ENCODE measurements at places on chromosomes 3 and 15.

DNA sequence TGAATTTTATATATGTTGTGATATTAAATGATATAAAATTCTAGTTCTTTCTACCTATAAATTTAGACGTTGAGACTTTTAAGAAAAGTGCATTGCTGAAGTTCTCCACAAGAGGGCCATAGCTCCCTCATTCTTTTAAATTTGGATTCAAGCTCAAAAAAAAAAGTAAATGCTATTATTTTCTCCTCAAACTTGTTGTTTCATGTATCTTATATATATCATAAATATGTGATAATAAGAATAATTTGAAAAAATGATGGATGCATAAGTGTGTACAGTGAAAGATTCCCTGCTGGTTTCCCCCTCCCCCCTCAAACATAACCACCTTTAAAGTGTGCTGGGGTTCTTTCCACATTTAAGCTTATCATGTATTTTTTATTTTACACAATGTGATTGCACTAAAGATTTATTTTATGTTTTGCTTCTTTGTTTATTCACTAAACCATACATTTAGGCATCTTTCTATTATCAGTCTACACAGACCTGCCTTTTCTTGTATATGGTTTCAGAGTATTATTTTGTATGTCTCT, 769.4 kb upstream of the GOLIM4 start:
- DNase-seq: no peak

DNA sequence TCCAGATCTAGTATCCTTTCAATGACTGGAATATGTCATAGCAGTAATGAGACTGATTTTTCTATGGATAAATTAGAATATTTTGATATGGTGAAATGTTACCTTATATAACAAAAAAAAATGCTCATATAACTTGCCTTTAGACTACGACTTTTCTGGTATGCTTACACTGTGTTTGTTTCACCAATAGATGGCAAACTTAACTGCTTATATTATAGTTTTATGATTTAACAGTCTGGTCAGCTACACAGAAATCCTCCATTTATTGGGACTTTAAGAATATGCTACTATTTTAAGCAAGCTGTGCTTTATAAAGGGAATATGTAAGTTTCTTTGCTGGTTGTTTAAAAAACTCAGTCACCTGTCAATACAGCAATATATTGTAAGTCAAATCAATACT, 205.6 kb downstream of the VGLL3 start:
- no peak for DNase-seq

DNA sequence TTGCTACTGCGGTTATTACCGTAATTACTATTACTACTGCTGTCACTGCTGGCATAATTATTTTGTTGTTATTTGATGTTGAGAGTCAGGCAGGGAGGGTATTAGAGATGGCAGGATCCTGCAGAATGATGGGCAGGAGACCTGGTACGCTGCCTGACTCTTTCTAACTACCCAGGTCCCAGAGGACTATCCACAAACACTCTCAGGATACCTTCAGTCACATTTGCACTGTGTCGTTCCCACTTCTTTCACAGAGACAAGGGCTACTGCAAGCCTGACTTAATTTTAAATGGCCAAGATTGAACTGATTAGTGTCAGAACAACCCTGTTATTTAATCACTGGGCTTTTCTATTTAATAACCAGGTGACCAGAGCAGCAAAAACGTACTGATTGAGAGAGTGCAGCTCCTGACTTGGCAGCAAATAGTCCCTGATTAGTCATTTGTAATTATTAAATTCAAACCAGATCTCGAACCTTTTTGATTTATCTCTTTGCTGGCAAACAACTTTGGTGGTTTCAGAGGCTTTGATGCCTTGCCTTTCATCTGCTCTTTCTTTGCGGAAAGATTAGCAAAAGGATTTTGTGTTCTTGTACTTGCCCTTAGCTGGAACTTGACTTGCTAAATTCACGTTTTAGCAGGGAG, 88.8 kb upstream of the ARHGEF3 start:
- DNase-seq: no peak

- DNase-seq: no peak
Measured at GRCh38 chr15:35958021-35958420, 412.1 kb upstream of the DPH6 start.

DNA sequence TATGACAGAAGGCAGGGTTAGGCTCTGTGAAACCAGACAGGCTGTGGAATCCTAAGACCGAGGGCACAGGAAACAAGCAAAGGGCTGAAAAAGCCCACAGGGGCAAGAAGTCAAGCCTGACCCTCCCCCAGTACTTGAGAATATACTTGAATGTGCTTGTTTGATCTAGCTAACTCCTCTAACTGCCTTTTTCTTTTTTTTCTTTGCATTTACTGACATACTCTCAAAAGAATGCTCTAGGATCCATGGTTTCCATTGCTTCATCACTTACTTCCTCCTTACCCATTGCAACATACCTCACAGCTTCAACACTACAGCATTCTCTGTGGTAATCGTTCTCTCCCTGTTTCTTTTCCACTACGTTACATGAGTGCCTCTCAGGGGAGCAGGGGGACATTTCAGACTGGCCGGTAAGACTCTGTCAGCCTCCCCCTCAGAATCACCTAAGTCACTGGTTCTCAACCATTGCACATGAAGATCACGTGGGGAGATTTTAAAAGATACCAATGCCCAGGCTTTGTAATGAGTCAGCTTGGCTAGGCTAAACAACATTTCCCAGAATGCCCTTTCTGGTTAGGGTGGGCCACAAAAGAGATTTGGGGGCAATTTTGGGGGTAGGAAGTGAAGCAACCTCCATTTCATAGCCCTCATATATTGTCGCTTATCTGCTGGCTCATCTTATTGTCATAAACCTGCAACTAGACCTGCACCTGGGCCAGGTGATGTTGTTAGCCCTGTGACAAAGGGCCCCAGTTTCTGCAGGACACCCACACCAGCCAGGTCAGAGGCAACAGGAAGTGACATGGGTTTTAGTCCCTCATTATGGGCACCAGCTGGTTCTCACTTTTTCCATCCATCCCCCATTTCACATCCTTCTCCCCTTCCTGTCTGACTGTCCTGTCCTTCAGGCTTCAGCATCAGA, 24.6 kb upstream of the RSL24D1 start:
- no peak for DNase-seq

DNA sequence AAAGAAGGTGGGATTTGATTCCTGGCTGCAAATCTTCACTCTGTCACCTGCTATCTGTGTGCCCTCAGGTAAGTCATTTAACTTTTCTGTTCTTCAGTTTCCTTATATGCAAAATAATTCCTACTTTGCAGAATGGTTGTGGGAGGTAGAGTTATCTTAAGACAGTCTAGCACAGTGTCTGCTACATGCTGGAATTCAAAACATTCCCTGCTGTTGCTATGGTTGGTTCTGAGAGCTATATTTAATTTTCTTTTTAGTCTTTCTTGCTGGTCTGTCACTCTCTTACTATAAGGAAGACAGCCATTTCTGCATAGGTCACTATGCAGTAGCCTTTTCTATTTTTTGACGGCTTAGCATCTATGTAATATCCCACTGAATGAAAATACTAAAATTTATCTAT, 4.0 kb upstream of the ADPGK start:
- DNase-seq: no peak

DNA sequence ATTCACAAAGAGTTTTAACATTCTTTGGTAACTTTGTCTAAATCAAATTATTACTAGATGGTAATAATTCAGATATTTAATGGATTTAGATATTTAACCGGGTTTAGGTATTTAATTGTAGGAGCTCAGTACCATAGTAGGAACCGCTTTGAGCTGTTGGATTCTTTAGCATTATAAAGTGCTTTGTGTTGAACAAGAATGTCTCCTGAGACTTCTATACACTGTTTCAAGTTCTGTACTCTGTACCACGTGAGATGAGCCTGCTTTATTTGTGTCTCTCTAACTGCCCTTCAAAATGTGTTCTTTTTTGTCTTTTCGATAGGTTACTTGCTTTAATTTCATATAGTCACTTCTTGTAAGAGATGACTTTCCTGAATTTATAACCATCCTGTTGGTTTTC, 36.0 kb downstream of the ZFAND6 start:
- DNase-seq: no peak

DNA sequence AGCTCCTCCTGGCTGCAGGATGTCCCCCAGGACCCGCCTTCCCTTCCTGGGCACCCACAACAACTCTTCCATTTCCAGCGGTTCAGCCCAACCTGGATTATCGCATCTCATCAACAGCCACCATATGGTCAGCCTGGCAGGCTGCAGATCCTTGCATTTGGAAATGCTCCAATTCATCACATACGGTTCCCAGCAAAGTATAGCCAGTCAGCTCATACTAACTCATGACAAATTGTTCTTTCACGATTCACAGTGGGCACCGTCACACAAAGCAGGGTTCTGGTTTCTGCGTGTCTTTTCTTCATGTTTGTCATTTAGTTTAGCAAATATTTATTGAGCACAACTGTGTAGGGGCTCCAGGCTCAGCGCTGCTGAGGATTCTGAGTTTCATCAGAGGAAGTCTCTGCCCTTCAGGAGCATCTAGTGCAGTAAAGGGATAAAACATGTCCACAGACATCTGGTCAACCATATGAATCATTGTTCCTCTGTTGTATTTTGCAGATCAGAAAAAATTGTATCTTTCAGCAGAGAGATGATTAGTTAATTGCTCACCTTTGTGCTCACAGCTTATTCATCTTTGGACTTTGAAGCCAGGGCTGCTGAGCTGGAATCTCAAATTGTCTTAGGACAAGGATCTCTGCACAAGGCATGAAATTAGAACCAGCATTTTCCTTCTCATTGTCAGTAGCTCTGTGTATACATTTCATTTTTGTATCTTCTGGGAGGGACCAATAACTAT, 125.1 kb downstream of the GABRG3 start:
- no peak for DNase-seq

DNA sequence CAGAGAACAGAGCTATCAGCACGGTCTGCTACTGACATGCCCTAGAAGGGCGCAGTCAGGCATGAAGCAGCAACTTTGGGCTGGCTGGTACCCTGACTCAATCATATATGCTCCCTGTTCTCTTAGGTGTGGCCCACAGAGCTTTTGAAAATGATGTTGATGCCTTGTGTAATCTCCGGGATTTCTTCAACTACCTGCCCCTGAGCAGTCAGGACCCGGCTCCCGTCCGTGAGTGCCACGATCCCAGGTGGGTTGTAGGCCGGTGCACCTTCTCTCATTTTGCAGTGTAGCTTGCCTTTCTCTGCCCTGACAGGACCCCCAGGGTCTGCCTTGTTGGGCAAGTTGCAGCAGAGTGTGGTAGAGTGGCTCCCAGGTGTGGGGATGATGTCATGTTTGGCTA, 47.7 kb downstream of the PCCB start:
- DNase-seq: no peak

- no peak for DNase-seq
Measured at GRCh38 chr3:100975714-100976113, 17.5 kb downstream of the ABI3BP start.

DNA sequence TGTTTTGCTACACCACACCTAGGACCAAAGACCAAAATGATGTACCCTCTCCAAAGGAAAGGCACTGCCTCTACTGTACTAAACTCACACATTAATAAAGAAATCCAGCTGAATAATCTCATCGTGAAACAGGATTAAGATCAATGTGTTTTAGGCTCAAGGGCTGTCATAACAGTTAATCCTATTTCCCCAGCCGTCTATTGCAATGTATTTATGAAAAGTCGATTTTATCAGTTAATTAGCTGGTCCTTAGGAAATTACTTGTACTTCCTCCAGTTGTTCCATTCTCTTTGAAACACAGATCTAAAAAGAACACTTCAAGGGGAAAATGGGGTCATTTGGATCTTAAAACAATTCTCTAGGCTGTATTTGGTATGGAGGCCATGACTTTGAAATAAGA, 8.5 kb downstream of the ETV5 start:
- DNase-seq: no peak

DNA sequence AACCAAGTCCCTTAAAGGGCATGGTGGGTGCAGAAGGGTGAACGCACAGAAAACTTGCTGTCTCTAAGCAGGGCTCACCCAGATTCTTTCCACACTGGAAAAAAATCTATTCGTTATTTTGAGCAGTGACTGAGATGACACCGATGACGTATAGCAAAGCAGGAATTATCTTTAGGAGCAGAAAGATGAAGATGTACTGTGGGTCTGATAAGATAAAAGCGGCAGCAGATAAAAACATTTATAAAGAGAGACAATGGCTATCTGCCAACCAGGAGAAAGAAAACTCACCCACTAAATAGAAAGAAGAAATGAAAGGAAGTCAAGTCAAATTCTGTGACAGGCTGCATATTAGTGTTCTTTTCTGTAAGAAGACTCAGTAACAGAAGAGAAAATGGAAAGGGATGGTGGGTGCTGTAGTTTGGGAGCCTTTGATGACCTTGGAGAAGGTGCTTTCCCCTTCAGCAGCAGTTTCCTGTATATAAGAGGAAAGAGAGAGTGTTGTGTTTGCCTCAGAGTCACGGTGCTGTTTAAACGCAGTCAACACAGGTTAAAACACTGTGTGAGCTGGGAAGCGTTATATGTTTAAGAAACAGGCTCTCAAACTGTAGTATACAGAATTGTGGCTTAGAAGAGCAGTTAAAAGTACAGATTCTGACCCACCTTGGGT, 111.6 kb downstream of the AQP9 start:
- DNase-seq: no peak

DNA sequence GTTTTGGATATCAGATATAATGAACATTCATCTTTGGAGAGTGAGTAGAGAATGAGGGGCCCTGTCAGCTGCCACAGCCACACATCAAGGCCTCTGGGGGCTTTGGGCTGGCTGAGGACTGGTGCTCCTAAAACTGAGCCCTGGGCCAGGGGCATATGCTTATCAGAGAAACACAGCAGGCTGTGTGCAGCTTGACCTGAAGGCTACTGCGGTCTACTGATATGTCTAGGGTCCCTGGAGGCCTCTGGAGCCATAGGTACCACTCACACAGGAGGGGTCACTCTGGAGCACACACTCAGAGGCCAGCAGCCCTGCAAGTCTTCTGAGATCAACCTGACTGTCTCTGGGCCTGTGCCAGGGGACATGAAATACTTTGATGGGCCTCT, 7.6 kb downstream of the TF start:
- DNase-seq: no peak

DNA sequence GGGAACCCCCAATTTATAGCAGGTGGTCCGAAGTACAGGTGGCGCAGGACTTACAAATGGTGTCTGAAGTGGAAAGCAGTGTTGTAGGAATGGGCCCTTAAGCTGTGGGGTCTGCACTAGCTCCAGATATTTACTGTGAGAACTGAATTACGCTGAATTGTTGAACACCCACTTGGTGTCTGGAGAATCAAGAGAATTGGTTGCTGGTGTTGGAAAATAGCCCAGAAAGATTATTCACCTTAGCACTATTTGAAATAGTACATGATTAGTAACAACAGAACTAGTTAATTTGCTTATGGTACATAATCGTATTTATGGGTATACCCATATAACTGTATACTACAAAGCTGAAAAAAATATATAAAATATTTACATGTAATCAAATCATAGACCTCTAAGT, 64.8 kb downstream of the ADAM10 start:
- no peak for DNase-seq

DNA sequence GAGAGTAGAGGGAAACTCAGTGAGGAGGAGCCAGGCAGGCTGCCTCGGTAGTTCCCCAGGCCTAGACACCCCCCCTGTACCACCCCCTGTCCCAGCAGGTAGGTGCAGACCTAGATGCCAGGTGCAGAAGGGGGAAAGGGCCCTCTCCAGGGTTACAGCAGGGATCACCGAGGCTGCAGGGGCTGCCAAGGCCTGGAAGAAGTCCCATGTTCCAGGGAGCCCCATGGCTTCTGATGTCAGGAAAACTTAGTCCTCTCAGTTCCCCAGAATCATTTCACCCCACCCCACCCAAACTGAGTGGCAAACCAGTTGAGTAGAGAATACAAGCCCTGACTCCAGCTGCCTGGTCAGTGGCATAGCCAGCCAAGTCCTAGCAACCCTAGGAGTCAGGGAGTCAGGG, 7.4 kb upstream of the SEMA3B start:
- DNase-seq: no peak

GRCh38 chr3:27345959-27346865, 23.0 kb downstream of the NEK10 start:
- DNase-seq: no peak

GRCh38 chr3:123159926-123160635, 41.7 kb upstream of the SEC22A start:
- DNase-seq: no peak
